ENCODE measurements at places on chromosomes 5 and 9.

DNA sequence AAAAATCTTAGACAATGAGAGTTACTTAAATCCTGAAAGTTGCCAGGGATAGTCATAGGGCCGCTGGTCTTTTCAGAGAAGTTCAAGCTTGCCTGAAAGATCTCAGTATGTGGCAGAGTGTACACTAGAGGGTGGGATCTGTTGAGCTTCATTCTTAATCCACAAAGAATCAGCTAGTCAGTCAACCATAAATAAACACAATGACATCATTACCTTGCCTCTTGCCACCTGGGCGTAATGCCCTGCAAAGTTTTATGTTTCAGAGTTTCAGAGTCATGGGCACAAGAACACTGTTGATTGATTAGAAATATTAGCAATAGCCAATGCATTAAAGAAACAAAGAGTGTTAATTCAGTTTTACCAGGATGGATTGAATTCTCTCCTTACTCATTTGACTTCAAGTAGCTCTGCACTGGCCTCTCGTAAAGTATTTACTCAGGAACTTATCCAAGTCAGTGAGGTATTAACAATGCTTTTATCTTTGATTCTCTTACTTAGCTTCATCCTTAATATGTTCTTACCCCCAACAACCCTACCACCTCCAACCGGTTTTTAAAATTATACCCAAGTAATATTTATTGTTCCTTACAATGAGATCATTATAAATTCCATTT lies 14.3 kb upstream of the ANXA1 start:
- ATAC-seq, result no peak

DNA sequence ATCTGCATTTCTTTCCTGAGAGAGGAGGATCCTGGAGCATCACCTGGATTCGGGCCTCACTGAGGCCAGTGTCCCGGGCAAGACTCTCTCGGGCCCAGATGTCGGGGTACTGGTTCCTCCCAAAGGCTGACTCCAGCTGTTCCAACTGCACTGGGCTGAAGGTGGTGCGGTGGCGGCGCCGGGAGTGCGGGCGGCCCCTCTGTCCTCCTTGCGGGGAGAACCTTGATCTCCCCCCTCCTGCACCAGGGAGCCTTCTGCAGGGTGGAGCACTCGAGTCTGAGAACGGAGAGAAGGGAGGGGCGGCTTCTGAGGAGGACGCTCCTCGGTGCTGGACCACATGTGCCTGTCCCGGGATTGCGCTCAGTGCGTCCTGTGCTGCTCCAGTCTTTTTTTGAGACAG lies 2.0 kb downstream of the PROP1 start:
- no peak for ATAC-seq

DNA sequence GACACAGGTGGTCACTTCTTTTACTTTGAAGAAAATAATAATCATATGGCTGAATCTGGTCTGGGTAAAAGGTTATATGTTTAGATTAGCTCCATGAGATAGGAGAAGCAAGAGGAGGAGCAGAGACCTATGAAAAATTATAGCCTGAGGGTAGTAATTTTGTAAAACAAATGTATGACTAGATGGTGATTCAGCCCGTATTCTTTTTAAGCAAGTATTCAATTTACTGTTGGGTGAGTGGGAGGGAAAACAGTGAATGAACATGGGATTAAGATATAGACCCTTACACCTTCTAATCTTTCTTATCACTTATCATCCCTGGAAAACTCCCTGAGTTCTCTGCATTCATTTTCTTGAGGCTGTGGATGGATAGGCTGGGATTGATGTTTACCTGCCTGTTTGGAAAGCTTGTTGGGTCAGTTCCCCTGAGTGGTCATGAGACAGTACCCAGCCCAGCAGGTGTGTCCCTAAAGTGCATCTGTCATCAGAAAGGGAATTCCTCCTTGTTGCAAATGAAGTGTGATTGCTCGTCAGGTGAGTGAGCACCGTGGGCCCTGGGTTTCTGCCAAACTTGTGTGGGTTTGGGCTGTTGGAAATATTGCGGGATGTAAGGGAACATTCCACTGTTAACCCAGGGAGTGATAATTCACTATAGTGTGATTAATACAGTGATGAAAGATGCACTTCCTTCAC lies 101.2 kb upstream of the GDNF start:
- peak; percentile 87 for ATAC-seq

DNA sequence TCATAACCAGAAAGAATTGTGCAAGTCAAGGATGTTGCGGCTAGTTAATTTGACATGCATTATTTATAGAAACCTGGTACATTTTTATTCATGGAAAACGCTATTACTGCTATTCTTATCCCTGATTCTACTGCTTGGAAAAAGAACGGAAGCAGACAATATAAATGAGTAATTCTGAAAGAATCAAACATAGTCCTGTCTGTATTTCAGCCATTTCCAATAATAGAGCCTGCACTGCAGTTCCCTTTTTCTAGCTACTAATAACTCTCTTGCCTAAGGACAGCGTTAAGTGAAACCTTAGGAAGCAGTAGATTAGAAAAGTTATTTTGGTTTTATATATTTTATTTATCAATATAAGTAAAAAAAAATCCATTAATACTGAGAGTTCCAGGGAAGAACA lies 414.9 kb downstream of the CYLC2 start:
- no peak for ATAC-seq

DNA sequence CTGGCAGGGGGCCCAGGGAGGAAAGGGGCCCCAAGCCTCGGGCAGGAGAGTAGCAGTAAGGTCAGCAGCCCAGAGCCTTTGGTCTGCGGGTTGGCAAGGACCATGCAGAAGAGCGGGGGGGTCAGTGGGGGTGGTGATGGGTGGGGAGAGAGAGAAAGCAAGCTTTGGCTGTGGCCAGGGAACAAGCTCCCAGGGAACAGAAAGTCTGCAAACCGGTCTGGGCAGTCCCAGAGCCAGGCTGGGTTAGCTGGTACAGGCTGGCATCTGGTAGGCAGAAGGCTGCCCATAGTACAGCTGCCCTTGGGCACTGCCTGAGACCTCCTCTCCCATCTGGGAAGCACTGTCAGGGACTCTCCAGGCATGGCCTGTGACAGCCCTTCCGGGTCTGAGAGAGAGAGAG lies 10.5 kb upstream of the EPB41L4B start:
- no peak for ATAC-seq

- ATAC-seq, result no peak
Measured at GRCh38 chr5:39815711-39816110, 390.9 kb upstream of the DAB2 start.
